ENCODE measurements at places on chromosomes 6 and 20.

DNA sequence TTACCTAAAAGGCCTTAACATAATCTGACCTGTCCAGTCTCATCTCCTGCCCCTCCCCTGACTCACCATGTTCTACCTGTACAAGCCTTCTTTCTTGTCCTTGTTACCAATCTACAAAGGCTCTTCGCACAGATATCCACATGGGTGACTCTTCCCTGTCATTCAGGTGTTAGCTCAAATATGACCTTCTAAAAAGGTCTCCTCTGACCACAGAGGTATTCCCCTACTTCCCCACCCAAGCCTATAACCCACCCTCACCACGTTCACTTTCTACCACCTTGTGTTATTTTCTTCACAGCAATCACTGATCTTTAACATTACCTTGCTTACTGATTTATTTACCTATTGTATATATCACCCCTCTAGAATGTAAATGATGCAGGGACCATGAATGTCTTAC is 96.7 kb downstream of the BTBD9 start:
- DNase-seq = no peak

- no peak for DNase-seq
Observed at GRCh38 chr6:117480651-117481050, 1.8 kb upstream of the DCBLD1 start.

GRCh38 chr6:132096245-132096644 is 145.1 kb upstream of the CCN2 start:
- no peak for DNase-seq

DNA sequence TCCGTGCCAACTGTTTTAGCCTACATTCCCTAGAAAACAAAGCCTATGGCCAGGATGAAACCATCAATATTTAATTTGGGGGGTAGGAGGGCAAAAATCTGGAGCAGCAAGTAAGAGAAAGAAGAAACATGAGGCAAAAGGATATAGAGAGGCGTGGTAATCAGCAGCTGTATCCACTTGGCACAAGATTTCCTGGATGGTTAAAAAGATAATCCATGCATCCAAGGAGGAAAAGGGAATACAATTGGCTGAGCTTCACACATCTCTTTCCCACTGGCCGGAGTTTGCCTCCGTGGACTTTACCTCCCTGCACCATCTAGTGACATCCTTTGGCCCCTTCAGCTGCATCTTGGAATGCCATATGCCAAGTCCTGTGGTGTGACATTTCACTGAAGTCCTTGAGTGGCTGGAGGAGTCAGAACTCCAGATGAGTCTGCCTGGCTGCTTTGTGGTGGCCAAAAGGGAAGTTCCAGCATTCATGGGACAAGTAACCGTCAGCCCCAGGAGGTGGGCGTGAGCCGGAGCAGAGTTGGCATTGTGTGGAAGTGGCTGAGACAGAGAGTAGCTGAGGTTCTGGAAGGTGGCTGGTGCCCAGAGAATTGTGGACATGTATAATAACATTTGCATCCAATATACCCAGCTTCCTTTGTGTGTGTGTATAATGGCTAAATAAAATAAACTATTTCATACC is 13.7 kb upstream of the TMX4 start:
- DNase-seq = no peak

DNA sequence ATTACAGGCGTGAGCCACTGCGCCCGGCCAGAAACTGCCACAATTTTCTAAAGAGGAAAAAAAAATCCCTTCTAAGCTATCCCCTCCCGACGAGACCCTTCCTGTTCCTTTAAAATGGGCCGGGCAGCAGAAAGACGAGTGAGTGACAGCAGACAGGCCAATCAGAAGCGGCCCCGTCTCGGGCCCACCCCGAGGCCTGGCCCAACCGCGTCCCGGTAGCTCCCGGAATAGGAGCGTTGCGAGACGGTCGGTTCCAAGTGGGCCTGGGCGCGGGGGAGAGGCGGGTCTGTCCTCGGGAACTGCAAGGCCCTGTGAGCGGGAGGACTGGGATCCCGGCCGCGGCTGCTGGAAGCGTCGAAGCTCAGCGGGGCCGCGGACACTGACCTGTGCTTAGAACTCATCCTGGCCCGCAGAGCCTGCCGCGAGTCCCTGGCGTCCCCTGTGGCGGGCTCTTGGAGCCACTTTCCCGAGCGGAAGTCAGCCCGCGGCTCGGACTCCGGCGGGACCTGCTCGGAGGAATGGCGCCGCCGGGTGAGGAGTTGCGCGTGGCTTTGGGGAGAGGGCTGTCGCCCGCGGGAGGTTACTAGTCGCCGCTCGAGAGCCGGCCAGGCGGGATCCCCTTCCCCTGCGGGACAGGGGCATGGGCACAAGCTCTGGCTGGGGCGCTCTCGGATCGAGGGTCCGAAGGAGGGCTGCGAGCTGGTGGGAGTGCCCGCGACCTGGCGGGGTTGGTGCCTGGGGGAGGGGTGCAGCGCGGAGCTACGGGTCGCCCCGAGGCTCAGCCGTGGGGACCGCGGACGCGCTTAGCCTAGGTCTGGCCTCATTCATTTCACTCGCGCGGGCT is at the start of the genes MROH8 and RPN2:
MROH8 (minus strand) TSS at position 710 of the 844 bp plus-strand sequence.
RPN2 (plus strand) TSS at position 492 of the 844 bp plus-strand sequence; CDS start at position 519, 27 bp downstream.
- DNase-seq = peak; percentile 99

DNA sequence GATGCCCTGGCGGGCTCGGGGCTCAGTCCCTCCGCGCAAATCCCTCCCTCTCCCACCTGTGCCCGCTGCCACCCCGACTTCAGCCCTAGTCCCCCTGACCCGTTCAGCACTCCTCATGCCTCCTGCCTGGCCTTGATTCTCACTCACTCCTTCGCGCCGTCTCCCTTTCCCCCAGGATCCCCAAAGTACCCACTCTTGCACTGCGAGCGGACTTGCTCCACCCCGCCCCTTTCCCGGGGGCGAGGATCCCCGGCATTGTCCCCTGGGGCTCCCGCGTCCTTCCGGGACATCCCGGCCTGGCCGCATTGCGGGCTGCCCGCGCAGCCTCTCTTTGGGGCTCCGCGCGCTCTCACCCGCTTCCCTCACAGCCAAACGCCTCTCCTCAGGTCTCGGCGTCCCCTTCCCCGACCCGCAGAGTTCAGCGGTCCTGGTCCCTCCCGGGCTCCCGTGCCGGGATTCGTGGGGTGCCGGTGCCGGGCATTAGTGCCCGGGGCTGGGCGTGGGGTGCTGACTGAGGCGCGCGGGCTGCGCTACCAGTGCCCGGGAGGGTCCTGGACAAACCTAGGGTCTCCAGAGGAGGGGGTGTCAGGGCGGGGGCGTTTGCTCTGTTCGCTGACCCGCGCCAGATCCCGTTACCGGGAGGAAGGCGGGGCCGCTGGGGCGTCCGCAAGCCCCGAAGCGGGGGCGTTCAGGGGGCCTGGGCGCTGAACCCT is 45.5 kb upstream of the SUPT3H start:
- DNase-seq = no peak

DNA sequence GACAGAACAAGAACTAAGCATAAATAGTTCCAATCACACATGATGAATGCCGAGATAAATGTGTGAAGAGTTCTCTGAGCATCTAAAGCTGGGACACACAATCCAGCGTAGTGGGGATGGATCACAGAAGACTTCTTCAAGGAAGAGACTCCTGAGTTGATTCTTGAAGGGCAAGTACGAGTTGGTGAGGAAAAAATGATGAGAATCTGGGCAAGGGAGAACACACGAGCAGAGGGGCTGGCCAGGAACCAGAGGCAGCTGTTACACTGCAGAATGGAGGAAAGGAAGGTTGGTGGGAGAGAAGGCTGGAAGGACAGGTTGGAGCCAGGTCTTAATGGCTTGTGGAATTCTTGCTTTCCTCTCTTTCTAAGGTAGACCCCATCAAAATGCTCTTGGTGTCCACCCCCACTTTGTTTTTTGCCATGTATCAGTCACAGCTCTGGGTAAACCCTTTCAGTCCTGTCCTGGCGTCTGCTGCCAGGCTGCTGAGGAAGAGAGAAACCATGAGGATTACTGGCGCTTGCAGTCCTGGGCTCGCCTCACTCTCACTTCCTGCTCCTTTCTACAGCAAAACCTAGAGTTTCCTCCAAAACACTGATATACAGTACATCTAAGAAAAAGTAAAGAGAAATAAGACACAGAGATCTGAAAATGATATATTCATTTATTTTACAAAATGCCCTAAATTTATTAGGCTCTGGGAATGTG is 127.6 kb upstream of the FAM184A start:
- DNase-seq = no peak

DNA sequence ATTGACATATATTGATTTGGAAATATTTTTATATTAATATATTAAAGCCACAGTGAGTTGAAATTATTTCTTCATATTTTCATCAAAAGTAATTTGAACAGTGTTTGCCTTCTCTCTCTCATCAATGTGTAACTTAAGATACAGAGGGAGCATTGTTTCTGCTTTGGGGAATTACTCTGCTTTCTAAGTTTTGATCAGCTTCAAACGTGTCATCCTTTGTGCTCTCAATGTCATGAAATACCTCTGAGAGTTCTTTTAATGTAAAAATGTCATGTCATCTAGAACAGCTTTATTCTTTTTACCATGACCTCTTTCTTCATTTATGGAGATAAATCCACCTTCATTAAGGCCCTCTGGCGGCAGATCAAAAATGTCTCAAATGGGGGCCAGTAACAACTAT is 259.4 kb upstream of the STXBP5 start:
- no peak for DNase-seq

- no peak for DNase-seq
Observed at GRCh38 chr20:1872459-1873097, 22.6 kb upstream of the SIRPA start.

GRCh38 chr6:33997265-33997664 is 148.6 kb downstream of the GRM4 start:
- DNase-seq = no peak

DNA sequence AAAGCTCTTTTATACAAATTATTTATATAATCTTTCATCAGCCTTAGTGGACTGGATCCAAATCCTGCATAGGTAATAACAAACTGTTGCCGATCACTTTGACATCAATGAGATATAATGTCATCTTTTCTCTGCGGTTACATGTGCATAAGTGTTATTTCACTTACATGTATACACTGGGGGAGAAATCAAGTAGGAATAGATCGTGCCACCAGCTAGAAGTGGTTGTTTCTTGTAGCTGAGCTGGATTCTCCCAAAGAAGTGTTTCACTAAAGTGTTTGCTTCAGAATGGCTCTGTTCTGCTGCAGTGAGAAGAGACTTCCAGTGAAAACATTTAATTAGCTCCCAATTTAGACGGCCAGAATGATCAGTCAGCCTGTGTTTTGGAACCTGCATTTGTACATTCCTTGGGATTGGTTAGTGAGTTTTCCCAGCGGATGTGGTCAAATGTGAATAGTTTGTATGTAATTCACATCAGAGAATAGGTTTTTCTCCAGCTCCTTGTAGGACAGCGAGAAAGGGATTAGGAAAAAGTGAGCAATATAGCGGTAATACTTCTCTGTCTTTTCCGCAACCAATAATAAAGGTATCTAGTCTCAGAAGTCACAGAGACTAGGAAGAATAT is 163.1 kb upstream of the CCN2 start:
- no peak for DNase-seq

GRCh38 chr6:108820006-108820405 is 28.2 kb upstream of the ARMC2 start:
- no peak for DNase-seq

GRCh38 chr6:12592634-12593033 is 123.9 kb upstream of the PHACTR1 start:
- no peak for DNase-seq

GRCh38 chr6:55704421-55704820 is 125.4 kb upstream of the HMGCLL1 start:
- no peak for DNase-seq

DNA sequence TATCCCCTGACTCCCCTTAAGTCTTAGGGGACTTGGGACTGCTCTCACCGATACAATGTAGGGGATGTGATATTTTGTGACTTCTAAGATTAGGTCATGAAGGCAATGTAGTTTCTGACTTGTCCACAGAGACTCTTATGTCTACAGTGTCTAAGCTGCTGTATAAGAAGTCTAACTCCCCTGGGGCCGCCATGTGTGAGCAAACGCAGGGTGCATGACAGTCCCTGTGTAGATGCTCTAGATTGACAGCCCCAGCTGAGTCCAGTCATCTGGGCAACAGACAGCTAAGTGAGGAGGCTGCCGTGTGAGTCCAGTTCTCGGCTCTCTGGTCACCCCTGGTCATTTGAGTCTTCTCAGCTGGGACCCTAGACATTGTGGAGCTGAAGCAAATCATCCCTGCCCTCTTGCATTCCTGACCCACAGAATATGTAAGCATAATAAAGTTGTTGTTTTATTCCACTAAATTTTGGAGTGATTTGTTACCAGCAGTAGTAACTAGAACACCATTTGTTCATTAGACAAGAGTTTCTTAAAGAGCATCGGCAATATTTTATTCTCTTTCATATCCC is 743.3 kb upstream of the CHD6 start:
- no peak for DNase-seq

DNA sequence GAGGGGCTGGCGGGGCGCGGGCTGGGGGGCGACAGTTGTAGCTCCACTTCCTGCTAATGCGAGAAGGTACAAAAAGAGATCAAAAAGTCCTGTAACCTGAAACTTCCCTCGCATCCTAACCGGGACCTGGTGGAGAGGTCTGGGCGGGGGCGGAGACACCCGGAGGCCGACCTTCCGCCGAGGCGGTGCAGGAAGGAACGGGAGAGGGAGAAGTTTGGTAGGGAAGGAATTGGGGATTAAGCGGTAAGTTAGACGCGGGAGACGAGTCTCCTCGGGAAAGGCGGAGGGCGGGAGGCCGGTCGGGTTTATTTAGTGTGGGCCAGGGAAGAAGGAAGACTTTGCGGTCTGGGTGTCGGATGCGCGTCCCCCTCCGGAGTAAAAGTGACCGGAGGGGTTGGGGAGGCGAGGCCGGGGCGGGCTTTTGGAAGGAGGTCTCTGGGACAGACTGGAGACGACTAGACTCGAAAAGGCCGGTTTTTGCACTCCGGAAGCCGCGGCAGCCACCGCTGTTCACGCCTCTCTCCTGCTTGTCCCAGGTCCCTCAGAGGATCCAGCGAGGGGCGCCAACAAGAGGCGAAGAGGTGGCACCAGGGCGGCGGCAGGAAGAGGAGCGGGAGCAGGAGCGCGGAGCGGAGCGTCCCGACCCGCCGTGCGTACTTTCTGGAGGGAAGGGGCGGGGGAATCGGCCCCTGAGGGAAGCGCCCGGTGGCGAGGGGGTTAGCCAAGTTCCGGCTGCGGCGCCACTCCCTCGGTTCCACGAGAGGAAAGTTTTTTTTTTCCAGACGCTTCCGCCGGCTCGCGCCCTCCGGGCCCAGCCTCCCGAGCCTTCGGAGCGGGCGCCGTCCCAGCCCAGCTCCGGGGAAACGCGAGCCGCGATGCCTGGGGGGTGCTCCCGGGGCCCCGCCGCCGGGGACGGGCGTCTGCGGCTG is 734 bp downstream of the TPBG start:
- peak; percentile 77 for DNase-seq

GRCh38 chr6:125802943-125803377 is 12.2 kb downstream of the NCOA7 start:
- no peak for DNase-seq

Measured in tibial artery (tissue), 4 donors.